ENCODE measurements at places on chromosomes 1 and 21.

- no peak for DNase-seq
Observed at GRCh38 chr1:99728494-99729235, 37.8 kb downstream of the FRRS1 start.

- DNase-seq: no peak
Observed at GRCh38 chr1:100322436-100323211, 29.7 kb upstream of the CDC14A start.

DNA sequence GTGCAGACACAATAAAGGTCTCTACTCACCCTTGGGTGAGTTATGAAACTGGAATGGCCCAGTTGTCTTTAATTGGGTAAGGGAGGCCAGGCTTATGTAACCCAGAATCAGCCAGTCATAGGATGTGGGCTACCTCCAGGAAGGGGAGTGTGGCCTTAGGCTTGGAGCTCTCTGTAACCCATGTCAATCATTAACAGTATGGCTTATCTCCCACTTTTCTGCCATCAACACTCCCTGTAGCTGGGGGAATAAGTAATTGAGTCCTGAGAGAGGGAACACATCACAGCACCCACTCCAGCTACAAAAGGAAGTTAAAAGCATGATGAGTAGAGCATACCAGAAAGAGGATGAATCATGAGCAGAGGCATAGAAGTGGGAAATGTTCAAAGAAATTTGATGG lies 327.0 kb upstream of the DUSP10 start:
- no peak for DNase-seq

- DNase-seq: no peak
Observed at GRCh38 chr1:3710251-3710650, 42.0 kb upstream of the CCDC27 start.

- DNase-seq: no peak
Observed at GRCh38 chr1:94245747-94246438, 8.5 kb upstream of the ARHGAP29 start.

- DNase-seq: no peak
Observed at GRCh38 chr1:40187399-40187798, 26.2 kb downstream of the RLF start.

- no peak for DNase-seq
Observed at GRCh38 chr1:237809099-237809498, 81.6 kb downstream of the ZP4 start.

- no peak for DNase-seq
Observed at GRCh38 chr1:39213511-39214002, 9.1 kb downstream of the MACF1 start.

GRCh38 chr1:176854121-176854520 lies 310.4 kb downstream of the ASTN1 start:
- no peak for DNase-seq

GRCh38 chr1:188065917-188066316 lies 1237.2 kb downstream of the PLA2G4A start:
- DNase-seq: no peak

DNA sequence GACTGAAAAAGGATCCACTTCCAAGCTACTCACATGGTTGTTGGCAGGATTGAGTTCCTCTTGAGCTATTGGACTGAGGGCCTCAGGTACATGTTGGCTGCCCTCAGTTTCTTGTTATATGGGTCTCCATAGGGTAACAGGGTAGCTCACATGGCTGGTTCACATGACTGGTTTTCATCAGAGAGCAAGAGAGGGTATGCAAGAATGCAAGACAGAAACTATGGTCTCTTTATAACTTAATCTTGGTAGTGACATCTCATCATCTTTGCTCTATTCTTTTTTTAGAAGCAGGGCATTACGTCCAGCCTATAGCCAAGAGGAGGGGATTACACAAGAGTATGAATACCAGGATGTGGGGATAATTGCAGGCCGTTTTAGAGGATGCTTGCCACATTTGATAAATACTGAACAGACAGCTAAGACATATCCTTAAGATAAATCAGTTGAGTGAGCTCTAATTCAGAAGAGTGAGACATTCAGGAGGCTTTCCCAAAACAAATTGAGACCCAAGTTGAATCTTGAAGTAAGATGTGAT lies 100.2 kb downstream of the HMCN1 start:
- DNase-seq: no peak

GRCh38 chr1:15918962-15919715 lies 56.8 kb downstream of the ZBTB17 start:
- no peak for DNase-seq

GRCh38 chr1:246161626-246162025 lies 345.5 kb downstream of the SMYD3 start:
- no peak for DNase-seq

- DNase-seq: no peak
Observed at GRCh38 chr21:37868446-37869295, 47.6 kb downstream of the KCNJ6 start.

DNA sequence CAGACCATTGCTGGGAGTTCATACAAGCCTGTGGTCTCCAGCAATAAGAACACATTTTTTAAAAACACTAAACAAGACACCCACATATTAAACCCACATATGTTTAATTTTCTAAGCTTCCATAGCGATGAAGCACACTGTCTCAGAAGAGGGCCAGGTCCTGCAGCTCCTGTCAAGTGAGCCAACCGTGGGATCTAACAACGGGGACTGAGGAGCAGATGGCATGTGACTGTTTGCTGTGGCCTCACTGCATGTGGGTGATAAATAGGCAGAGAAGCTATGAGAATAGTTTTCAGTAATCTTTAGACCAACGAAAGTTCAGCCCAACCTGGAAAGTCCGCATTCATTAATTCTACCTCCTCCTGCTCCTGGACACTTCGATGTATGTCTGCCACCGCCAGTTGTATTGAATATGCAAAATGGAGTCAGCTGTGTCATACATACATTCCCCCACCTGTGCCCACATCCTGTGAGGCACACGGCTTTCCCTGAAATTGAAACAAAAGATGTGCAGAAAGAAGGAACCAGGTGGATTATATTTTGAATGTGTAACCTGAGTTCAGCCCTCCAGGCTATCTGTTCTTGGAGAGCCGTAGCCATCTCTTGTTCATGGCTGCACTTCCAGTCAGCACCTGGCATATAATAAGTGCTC lies 88.2 kb downstream of the MIS18A start:
- no peak for DNase-seq

- DNase-seq: no peak
Observed at GRCh38 chr1:179208681-179209477, 20.6 kb downstream of the ABL2 start.

DNA sequence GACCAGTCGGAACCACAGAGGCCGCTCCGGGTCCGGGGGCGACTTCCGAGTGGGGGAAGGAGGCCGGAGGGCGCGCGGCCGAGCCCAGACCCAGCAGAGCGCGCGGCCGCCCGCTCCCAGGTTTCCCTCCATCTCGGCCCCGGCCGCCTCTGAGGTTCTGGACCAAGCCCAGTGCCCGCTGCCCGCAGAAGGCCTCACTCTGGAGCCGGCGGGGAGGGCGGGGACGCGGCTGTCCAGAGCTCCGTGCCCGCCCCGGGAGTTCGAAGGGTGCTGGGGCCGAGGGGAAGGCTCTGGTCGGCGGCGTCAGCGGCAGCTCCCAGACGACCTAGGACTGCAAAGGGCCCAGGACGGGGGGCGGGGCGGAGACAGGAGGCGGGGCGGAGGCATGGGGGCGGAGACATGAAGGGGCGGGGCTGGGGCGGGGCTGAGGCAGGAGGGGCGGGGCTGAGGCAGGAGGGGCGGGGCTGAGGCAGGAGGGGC lies 48.0 kb upstream of the SLC19A1 start:
- DNase-seq: peak; percentile 71

DNA sequence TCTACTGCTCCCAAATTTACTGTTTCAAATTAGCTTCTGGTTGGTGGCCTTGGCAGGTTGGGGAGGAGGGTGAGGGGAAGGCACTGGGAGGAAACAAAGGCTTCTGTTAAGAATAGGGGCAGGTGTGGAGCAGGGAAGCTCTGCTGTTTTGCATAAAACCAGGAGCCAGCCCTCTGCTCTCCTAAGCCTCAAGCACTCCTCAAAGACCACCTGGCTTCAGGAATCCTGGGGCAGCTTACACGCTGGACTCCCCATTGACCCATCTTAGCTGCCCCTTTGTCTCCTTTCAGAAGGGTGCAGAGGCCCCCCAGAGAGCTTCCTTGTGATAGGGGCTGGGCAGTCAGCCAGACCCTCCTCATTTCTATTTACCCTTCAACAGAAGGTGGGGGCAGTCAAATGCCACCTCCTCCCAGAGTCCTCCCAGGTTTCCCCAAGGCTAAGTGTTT lies 11.5 kb upstream of the DHRS3 start:
- no peak for DNase-seq

- DNase-seq: no peak
Observed at GRCh38 chr1:18542351-18542750, 61.6 kb downstream of the KLHDC7A start.

- no peak for DNase-seq
Observed at GRCh38 chr21:34559089-34559631, 47.1 kb upstream of the KCNE1 start.

DNA sequence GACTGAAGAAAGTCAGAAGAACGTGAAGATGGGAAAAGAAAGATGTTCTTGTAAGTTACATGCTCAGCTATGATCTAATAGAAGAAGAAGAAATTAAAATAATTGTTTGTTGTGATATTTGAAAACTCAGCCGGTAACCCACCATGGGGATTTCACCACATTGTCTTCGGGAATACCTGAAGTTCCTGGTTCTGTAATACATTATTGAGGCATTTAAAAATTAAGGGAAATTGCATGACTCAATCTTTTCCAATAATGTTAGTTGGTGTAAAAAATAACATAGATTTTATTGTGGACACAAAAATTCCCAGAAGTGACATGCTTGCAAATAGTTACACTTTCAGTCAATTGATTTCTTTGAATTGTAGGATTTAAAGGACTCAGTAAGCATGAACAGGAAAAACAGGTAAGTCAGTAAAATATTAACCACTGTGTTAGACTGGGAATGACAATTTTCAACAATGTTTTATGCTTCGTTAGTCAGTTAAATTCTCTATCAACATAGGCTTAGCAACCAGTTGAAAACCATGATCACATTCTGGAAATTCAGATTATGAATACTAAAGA lies 745.1 kb downstream of the LTN1 start:
- DNase-seq: no peak

DNA sequence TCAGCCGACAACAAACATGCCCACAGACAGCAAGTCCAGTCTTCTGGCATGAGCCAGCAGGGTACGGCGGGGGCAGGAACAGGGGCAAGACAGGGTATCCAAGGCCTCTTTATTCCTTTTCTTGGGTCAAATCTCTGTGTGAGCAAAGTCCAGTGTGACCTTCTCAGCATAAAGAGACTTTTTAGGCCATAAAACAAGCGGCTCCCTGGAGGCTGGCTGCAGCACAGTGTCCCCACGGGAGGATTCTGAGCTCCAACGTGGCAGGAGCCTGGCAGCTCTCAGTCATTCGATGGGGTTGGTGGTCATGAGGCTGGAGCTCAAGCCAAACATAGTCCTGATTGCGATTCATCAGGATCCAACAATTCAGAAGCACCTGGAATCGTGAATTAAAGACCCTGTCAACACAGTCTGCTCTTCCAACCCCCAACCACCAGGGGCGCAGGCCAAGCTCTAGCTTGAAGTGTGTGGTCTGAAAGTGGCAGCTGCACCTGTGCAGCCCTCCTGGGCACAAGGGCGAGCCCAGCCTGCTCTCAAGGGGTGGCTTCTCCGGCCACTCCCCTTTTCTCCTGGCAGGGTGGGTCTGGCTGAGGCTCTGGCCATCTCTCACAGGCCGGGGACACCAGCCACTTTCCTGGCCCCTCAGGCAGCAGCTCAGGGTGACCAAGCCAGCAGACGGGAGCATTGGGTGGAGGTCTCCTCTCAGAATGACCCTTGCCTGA lies 62.1 kb downstream of the SLC66A1 start:
- DNase-seq: no peak

DNA sequence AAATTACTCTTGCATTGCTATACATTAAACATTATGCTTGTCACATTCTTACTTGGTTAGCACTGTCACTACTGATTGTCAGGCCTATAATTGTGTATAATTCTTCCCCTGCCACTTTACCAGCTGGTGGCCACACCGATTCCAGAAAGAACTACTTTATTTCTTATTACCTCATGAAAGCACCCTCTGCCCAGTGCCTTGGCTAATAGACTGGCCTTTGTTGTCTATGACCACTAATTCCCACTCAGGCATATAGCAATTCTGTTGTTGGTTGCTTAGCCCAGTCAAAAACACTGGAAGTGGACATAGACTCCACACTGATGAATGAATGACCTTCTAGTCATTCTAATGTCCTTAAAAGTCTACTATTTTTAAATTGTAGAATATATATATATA lies 35.6 kb downstream of the MRPL39 start:
- DNase-seq: no peak

DNA sequence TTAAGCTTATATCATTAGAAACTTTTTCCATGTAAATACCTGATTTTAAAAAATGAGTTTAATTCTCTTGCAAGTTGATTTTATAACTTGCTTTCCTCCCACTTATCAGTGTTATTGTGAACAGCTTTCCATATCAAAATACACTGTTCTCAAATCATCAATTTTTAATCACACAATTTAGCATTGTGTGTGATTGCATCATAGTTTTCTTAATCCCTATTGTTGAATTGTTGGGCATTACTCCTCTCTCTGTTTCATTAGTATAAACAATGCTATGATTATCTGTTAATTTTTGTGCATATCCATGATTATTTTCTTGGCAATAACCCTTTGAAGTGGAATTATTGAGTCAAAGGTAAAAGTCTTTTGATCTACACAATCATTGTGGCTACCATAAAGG lies 48.7 kb downstream of the ROR1 start:
- no peak for DNase-seq

DNA sequence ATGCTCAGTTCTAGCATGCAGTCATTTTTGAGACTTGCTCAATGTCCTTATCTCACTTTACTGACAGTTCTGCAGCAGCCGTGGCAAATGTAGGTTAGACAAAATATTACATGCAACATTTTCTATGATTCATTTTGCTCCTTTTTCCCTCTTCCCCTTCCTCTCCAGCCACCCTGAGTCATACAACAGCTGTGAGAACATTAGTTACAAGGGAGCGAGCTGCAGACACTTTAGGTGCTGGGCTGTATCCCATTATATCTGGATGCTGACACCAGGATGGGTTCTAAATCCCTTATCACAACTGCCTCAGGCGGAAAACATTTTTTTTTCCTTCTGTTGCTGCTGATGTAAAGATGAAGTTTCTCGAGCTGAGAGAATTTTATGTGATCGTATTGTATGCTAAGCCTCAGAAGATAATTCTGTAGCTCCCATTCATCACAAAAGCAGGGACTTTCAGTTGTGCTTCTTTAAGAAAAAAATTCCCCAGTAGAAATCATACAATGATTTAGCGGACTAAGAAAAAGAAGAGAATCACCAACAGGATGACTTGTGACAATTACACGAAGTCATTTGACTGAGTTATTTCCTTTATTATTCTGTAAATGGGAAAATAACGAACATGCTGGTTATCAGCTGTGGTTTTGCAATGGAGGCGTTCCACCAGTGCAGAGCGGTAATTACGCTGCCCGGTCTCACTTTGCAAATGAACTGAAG lies 345.0 kb downstream of the DISC1 start:
- DNase-seq: peak; percentile 25

GRCh38 chr1:112457955-112458354 lies 50.8 kb upstream of the WNT2B start:
- no peak for DNase-seq

GRCh38 chr1:19138331-19138730 lies 71.7 kb downstream of the UBR4 start:
- DNase-seq: no peak

GRCh38 chr1:9905010-9905409 lies 5.1 kb downstream of the CTNNBIP1 start:
- no peak for DNase-seq

- DNase-seq: no peak
Observed at GRCh38 chr1:32186077-32186476, 6.6 kb downstream of the TXLNA start.

Measured in CD4-positive, alpha-beta T cell treated with Interleukin-15 for 1 hour (primary cell).